Endothelial cell (in vitro differentiated cells): ENCODE measurements at places on chromosomes 5 and 9. TPM values are rescaled to one million over a fixed set of nuclear protein-coding genes. Genes with fewer than 3 reads are reported as not detected.

DNA sequence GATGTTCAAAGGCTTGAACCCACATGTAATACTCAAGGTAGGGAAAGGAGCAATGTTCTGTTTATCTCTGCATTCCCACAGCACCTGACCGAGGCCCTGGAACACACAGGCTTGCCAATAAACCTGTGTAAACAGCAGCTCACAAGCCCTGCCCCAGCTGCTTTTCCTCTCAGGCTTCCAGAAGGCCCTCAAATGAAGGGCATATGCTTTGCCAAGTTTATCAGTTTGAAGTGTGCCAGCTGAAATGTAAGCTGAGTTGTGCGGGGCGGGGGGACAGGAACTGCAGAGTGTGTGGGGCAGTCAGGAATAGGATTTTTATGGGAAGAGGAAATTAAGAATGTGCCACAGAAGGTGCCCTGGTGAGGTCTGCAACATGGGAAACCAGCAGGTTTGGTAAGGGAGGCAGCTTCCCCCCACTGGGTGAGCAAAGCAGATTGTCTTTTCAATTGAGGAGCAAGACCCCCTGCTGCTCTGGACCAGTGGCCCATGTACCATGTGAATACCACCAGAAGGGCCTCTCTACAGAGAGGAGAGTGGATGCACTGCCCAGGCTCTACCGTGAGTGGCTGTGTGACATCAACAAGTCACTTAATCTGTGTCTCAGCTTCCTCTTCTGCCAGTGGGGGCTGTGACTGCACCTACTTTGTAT is 194.8 kb downstream of the SPOCK1 start:
- no peak for DNase-seq

DNA sequence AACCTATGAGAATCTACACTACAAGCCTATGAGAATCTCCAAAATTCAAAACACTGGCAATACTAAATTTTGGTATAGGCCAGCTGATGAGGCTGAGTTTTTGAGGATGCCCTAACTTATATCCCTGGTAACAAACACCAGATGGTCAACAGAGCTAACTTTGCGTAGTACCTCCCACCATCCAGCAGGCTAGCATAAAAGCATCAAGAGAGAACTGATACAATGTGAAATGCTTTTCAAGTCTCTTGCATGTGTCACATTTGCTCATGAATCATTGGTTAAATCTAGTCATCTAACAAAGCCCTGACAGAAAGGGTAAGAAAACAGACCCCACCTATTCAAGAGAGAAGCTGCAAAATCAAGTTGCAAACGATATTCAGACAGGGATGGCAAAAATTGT is 1609.7 kb upstream of the CDH9 start:
- DNase-seq: no peak

GRCh38 chr9:100473276-100474081 is 530 bp downstream of the TMEFF1 start:
- DNase-seq: peak; percentile 52

GRCh38 chr5:36820900-36821299 is 55.7 kb upstream of the NIPBL start:
- no peak for DNase-seq

The FAM13B gene
- total RNA-seq: 31.2 TPM

The LPCAT1 gene
- total RNA-seq: 81.3 TPM
